Activated T-helper 1 cell treated with anti-CD3 and anti-CD28 coated beads, Interleukin-2, amount 50 U/mL, for 16 hours (primary cell): ENCODE measurements at places on chromosomes 1 and 21.

DNA sequence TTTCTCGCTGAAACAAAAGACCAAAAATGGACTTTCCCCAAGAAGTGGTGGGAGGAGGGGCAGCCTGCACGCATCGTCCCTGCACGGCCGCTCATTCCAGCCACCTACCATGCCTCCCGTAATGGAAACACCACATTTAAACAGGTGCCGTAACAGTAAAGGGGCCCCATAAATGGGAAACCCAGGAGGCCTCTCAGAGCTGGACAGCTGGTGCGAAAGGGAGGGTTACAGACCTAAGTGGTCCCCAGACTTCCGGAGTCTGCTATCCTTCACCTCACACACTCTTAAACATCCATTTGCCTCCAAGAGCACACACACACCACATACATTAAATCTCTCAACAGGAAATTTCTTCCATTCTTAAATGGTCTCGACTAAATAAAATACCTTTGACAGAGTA is 120.7 kb upstream of the SOD1 start:
- no peak for DNase-seq

GRCh38 chr1:68314151-68314780 is 81.9 kb upstream of the WLS start:
- DNase-seq: no peak

GRCh38 chr1:92483610-92484471 is 2.9 kb downstream of the GFI1 start:
- no peak for DNase-seq

DNA sequence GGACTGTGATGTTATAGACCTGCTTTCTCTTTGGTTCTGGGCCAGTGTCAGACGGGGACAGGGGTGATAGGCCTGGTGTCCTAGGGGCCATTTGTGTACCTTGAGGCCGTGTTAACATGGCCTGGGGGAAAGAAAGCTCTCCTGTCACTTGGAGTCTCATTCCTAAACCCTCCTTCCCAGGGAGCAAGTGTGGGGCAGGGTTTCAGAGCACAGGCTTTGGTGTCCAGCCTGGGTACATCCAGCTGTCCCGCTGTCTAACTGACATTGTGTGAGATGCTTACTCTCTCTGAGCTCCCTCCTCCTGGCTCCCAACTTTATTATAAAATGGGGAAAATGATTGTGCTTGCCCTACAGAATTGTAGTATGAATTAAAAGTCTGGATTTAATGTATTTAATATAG is 32.6 kb upstream of the EPHA8 start:
- DNase-seq: no peak

- DNase-seq: no peak
Observed at GRCh38 chr1:31802190-31803150, 13.4 kb downstream of the SPOCD1 start.

GRCh38 chr1:152737997-152738396 is 19.8 kb upstream of the KPRP start:
- no peak for DNase-seq

- DNase-seq: no peak
Observed at GRCh38 chr1:39452540-39452939, 38.9 kb upstream of the BMP8A start.

DNA sequence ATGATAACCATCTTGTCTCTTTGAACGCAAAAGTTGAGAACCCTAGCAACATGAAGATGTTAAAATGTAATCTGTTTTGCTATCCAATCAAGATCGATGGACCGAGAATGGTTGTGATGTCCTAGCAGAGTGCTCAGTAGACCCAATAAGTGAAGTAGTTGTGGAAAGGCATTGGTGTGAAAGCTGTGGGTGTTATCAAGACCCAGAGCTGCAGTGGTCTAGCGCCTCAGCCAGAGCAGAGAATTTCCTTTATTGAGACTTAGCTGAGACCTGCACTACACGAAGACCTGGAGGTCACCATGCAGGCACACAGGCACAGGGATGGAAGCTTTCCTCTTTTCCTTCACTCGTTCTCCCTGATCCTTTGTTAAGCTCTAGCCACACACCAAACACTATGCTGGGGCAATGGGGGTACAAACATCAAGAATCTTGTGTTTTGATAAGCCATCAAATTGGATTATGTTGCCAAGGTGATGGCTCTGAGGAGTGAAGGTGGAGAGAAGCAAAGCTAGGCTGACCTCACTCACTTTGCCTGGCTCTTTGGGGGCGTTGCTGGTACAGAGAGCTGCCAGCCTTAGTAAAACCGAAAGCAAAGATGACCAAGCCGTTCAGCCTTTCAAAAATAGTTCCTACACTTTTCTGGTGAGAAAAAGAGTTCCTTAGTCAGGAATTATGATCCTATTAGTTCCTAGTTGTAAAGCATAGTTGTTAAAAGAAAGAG is 24.1 kb downstream of the METTL13 start:
- no peak for DNase-seq

GRCh38 chr1:61853583-61853982 is 111.3 kb downstream of the PATJ start:
- no peak for DNase-seq

DNA sequence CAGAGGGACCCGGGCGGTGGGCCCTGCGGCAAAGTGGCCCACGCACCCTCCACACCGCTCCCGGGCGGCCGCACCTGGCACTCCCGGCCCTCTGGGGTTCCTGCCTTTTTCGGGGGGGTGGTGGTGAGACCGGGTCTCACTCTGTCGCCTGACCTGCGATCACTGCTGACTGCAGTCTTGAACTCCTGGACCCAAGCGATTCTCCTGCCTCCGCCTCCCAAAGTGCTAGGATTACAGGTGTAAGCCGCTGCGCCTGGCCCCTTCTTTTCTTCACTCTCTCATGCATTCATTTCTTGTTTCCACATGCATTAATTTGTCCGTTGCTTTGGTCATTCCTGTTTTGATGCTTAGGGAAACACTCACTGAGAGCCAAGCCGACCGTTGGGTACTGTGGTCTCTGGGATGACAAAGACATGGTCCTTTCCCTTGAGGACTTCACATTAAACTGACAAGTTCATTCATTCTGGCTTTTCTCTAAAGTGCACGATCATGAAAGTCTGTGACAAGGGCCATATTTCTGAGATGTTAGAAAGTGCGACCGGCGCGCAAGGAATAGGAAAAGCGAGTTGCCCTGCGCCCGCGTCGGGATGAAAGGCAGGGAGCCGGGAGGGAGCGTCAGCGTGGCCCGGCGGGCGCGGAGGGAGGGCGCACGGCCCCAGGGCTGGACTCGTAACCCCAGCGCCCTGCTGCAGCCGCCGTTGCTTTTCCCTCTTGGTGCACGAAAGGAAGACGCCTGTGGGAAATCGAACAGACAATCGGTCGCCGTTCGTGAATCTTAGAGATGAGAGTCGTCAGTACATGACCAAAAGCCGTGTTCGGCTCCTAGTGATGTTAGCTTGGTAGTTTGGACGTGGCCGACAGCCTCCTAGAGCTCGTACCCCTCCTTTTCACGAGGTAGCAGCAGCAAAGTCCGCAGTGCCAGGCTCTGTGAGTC is 1.0 kb upstream of the MCOLN2 start:
- DNase-seq: no peak

GRCh38 chr1:155198547-155198906 is 9.2 kb downstream of the THBS3 start:
- DNase-seq: no peak

GRCh38 chr1:208213786-208214185 is 30.4 kb downstream of the PLXNA2 start:
- DNase-seq: no peak

- no peak for DNase-seq
Observed at GRCh38 chr1:90133133-90133532, 138.2 kb downstream of the ZNF326 start.

DNA sequence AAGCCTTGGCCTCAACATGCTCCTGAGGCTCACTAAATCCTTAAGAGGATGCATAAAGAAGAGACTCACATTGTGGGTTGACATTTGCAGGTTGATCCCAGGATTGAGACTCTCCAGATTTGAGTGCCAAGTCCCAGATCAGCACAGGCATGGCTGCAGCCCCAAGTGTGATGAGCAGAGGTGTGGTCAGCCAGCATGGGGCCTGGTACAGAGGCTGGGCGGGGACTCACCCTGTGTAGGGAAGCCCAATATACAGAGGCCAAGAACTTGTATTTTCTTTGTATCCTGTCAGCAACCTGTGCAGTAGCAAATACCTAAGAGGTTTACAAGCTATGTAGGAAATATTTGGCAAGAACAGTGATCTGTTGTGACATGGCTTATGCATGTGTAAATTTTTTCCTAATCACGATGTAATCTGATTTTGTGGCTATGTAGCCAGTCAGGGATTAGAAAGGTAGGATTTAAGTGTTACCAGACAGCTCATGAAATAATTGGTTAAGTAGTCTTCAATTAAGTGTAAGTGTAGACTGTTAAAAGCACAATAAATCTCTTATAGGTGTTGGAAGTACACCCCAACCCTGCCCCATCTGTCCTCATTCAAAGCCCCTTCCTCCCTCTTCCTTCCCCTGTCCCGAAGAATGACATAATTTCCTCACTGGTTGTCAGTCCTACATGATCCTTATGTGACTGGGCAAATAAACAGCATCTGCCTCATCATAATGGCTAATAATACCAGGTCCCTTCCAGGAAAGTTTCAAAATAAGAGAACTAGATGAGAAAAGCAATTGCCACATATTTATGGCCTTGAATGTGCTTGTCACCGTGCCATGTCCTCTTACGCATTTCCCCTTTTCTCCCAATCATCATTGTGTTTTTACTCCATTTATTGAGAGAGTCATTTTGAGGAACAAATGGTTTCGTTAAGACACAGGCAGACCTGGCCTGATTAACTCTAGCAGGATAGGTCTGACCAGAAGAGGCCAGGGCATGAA is 120.9 kb downstream of the HLX start:
- no peak for DNase-seq
